ENCODE measurements at places on chromosomes 1 and 21.

DNA sequence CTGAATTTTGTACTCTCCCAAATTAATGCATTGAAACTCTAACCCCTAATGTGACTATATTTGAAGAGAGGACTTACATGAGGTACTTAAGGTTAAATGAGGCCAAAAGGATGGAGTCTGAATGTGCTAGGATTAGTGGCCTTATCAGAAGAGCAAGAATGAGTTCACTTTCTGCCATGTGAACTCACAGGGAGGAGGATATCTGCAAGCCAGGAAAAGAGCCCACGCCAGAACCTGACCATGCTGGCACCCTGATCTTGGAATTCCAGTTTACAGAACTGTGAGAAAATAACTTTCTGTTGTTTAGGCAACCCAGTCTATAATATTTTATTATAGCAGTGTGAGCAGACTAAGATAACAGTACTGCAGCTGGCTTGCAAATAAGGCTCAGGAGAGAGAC is 12.2 kb upstream of the FASLG start:
- DNase-seq: no peak

GRCh38 chr21:29072873-29073221 is 601 bp downstream of the CCT8 start:
- peak; percentile 33 for DNase-seq

DNA sequence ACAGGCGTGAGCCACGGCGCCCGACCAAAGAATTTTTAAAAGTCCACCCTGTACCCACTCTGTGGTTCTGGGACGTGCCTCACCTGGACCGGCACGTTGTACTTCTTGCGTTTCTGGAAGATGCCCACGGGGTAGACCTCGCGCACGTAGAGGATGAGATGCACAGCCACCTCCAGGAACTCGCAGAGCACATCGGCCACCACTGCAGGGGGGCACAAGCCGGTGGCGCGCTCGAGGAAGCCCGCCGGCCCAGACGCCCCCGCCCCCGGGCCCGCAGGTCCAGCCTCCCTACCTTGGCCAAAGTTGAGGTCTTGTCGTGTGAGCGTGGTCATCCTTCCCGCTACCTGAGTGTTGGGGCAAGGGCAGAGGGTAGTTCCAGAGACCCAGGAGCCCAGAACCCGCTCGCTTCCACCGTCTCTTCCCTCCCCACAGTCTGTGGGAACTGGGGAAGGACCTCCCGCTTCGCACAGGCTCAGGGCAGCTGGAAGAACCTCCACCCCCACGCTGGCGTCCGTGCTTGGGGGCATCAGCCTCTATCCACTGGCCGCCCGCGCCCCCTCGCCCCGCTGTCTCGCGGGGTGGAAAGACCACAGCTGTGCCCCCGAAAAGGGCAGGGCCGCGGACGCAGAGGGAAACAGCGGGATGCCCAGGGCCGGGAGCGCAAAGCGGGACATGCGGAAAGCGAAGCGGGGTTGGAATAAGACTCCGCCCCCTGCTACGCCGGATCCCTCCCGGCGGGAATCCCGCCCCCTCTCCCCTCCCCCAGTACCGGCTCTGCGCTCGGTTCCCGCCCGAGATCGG is 478 bp downstream of the MAD2L2 start:
- no peak for DNase-seq

GRCh38 chr1:14516974-14517840 is 81.3 kb upstream of the KAZN start:
- no peak for DNase-seq

GRCh38 chr21:25487046-25487594 is 120.2 kb downstream of the MRPL39 start:
- no peak for DNase-seq

GRCh38 chr1:232378266-232379062 is 251.5 kb downstream of the SIPA1L2 start:
- DNase-seq: no peak

DNA sequence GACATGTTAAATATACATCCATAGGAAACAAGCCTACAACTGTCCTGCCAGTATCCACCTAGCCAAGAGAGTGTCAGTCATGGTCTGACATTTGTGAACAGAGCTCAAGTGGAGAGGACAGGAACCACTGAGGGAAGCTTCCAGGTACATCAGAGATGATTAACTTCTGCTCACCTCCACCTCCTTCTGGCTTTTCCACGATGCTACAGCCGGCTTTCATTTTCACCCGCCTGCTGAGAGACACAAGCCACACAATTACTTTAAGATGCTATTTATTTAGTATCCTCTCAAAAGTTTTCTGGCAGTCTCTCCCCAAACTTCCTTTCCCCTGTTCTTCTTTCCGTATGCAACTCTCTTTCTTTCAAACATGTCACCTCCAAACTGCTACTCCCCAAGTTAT is 2.1 kb downstream of the ETV3 start:
- no peak for DNase-seq

DNA sequence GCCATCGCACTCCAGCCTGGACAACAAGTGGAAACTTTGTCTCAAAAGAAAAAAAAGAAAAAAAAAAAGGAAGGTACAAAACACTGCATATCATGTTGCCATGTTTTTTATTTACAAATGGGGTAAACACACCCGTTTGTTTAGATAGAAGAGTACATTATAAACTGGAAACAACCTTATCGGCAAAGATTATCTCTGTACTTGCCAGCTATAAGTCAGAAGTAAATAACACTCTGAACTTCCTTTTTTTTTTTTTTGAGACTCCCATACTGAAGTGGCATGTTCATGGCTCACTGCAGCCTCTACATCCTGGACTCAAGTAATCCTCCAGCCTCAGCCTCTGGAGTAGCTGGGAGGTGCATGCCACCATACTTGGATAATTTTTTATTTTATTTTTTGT is 21.9 kb downstream of the USP48 start:
- no peak for DNase-seq

- DNase-seq: no peak
Measured at GRCh38 chr1:170556917-170557316, 25.0 kb downstream of the GORAB start.

- no peak for DNase-seq
Measured at GRCh38 chr1:204420039-204421004, 8.7 kb upstream of the PPP1R15B start.

DNA sequence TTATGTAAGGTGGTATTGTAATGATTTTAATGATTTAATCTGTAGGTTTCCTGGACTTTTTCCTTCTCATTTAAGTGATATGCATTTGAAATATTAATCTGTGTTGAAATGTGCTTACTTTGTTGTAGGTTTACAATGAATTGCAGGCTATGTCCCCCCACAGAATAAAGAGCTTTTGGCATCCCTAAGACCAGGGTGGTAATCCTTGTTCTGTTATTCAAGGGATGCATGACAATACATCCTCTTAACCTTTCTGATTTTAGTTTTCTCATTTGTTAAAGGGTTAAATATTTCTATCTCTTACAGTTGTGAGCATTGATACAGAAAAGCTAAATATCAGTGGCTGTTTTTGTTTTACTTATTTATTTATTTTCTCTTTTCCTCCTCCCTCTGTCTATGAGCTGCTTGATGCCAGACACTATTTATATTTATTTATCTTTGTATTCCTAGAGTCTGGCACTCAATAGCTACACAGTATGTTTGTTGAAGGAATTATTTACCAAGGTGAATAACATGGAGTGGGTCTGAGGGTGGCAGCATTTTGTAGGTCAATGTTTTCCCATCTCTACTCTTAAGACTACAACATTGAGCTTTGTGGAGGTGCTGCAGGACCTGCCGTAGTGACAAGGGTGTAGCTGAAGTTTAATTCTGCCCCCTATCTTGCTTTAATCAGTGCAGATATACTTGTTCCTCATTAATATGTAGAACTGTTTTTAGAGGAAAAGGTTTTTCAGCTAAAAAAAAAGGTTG is 19.9 kb upstream of the ADGRL2 start:
- DNase-seq: no peak

DNA sequence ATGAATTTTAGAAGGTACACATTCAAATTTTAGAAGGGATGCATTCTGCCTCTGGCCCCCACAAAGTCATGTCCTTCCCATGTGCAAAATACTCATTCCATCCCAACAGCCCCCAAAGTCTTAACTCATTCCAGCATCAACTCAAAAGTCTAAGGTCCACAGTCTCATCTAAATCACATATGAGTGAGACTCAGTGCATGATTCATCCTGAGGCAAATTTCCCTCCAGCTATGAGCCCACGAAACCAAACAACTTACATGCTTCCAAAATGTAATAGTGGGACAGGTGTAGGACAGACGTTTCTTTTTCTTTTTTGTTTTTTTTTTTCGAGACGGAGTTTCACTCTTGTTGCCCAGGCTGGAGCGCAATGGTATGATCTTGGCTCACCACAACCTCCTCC is 12.5 kb upstream of the WNT2B start:
- no peak for DNase-seq

DNA sequence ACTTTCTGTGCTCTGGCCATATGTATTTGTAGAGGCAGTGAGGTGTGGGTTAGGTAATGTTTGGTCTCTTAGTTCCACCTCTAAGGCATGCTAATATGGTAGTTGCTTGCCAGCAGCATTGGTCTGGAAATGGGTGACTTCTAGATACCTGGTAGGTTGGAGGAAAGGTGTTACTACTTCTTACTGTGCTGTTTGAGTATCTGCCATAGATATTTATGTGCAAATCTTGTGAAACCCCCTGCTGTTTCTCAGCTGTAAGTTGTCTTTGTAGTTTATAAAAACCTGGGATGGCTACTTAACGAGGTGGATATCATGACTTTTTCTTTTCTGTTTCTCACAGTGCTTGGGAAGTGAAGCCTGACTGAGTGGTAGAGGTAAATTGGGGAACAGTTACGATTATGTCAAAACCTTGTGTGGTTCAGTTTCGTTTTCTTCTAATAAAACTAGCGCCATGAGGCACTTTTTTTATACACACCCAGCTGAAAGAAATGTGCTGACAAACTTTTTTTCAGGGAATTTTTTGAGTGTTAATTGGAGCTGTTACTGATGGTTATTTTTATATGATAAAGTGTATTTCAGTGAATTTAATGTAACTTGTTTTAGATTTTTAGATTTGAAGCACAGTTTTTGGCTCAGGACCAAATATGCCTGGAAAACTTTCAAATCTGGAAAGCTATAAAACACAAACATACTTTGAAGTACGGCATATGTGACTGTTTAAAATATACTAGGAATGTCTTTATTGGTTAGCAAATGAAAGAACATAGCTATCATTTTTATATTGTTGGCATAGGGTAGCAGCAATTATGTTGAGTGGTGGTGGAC is 42.1 kb downstream of the CAMSAP2 start:
- DNase-seq: no peak

DNA sequence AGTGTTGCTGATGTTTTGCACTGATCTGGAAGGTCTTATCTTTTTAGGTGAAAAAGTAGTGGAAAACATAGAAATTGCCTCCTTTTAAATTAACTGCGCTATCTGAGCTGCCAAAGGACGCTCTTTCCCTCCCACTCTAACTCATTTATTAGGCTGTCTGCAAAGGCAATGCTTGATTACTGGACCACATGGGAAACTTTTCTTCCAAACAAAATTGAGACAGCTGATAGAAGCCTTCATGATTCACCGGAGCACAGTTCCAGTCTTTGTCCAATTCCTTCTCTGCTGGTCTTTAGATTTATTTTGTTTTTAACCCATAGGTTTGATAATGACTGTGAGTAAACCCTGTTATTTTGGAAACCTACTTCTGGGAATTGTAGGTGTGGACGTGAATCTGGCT is 93.0 kb upstream of the RAVER2 start:
- no peak for DNase-seq

GRCh38 chr1:35269201-35269988 is 886 bp downstream of the ZMYM4 start:
- no peak for DNase-seq

GRCh38 chr1:36359911-36360550 is 25.7 kb downstream of the STK40 start:
- DNase-seq: no peak

- DNase-seq: no peak
Measured at GRCh38 chr1:168121401-168122011, 15.2 kb downstream of the GPR161 start.

- no peak for DNase-seq
Measured at GRCh38 chr1:42288311-42288985, 46.6 kb downstream of the FOXJ3 start.

GRCh38 chr1:115306146-115306545 is 31.9 kb downstream of the NGF start:
- DNase-seq: no peak

GRCh38 chr1:71944006-71944405 is 338.3 kb downstream of the NEGR1 start:
- DNase-seq: no peak

DNA sequence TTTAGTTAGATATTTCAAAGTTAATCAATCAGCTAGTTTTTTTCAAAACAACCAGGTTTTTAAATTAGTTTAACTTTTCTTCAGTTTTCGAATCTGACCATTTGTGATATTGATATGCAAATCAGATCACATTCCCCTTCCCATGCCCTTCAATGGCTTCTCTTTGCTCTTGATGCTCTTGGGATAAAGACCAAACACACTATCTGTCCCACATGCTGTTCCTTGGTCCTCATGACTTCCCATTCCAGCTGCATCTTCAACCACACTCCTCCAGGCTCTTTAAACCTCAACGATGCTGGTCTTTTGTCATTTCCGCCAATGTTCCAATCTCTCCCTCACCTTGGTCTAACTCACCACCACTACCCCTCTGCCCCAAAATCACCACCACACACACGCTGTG is 285.8 kb downstream of the LMX1A start:
- DNase-seq: no peak

- peak; percentile 91 for DNase-seq
Measured at GRCh38 chr1:21586222-21586621, 77.0 kb downstream of the ALPL start.

DNA sequence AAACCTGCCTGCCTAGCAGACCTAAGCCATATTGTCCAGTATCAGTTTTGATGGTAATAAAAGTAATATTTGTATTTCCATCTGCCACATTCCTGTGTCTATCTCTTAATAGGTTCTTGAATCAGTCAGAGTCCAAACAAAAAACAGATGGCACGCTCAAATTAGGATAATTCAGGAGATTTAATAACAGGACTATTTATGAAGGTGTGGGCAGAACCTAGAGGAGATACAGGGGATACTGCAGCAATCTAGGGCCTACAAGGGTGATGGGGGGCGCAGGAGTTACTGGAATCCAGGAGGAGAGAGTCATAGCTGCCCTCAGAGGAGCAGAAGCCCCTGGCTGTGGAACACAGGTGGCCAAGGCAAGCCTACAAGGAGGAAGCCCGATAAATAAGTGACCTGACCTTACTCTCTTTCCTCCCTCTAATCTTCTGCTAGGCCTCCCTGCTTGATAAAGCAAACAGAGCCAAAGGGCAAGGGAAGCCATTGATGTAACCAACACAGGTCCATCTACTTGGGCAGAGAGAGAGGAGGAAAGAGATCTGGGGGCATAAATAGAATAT is 11.9 kb upstream of the HYI start:
- no peak for DNase-seq

GRCh38 chr1:31183927-31184554 is 55.6 kb downstream of the NKAIN1 start:
- peak; percentile 71 for DNase-seq

DNA sequence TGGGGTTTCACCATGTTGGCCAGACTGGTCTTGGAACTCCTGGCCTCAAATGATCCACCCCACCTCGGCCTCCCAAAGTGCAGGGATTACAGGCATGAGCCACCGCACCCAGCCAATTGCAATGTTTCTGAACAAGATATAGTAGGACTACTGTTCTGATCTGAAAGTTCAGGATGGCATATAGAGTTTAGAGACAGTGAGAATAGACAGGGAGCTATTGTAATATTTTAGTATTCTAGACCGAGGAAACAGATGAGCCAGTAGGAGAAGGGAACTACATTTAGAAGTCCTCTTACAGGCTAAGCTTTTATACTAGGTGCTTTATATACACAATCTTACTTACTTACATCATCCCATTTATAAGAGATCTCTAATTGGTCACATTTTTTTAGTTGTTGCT is 33.1 kb downstream of the SOAT1 start:
- DNase-seq: no peak

- no peak for DNase-seq
Measured at GRCh38 chr1:201457508-201457960, 11.5 kb downstream of the PHLDA3 start.

GRCh38 chr1:41803656-41804055 is 115.1 kb downstream of the HIVEP3 start:
- no peak for DNase-seq

Measured in D341Med (cell line).